ENCODE measurements at places on chromosomes 16 and 17.

- H3K27me3 ChIP-seq, result no peaks in the 10 kb centered on the region
- H3K27ac ChIP-seq, result no peak overlapping the region
- peaks cover 34% of the 10 kb centered on the region for H3K4me1 ChIP-seq
- no peaks in the 10 kb centered on the region for H3K36me3 ChIP-seq
- H3K4me3 ChIP-seq, result no peak overlapping the region
- DNase-seq, result no peak
These were observed 108.0 kb upstream of the CIBAR2 start for GRCh38 chr16:85220125-85220839.

DNA sequence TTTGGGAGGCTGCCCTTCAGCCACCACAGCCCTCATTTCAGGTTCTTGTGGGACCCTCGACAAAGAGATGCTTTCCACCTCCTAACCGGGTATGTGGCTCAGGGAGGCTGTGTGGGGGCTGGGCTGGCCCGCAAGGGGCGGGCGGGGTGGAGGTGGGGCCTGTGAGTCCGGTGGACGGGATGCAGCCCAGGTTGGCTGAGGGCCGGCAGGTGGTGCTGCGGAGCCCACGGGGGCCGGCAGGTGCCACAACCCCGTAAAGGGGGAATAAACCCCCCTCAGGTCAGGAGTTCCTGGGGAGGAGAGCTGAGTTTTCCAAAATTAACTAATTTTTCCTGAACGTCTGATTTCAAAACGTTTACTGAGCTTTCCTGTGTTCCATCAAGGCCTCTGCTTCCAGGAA lies 4.9 kb upstream of the CIAO3 start:
- peak; percentile 85 for DNase-seq
- no peaks in the 10 kb centered on the region for H3K27me3 ChIP-seq
- no peaks in the 10 kb centered on the region for H3K4me1 ChIP-seq
- no peaks in the 10 kb centered on the region for H3K36me3 ChIP-seq
- no peak overlapping the region for H3K4me3 ChIP-seq
- no peak overlapping the region for H3K27ac ChIP-seq

DNA sequence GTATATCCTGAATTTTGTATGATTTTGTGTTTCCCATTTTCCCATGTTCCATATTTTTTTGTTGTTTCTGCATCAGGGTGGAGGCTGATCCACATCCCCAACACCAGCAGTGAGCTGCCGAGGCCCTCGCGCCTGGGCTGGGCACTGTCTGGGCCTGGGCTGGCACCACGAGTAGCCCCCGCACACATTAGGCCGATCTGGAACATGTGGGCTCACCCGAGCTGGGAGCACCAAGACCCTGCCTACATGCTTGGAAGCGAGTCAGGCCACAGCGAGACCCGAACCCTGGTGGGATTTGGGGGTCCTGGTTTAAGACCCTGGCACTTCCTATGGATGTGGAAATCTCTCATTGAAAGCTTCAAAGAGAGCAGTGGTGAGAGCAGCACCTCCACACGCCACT lies 8.5 kb downstream of the KCTD5 start:
- peaks cover 6% of the 10 kb centered on the region for H3K4me1 ChIP-seq
- no peaks in the 10 kb centered on the region for H3K27me3 ChIP-seq
- no peak for DNase-seq
- H3K27ac ChIP-seq, result no peak overlapping the region

DNA sequence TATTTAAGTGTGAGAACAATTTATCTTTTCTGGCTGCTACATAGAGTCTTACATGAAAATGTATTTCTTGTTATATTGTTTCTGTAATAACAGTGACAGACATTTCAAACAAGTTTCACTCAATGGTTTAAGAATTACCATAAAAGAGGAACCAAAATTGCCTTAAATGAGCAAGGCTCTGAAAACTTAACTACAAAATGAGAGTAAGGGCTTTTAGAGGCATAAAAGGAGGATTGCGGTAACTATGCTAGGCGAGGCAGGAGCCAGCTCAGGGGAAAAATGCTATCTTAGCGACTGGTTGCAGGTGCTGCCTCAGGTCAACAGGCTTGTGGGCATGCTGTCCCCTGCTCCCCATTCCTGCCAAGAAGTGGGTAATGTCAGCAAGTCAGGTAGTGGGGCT lies 81.7 kb upstream of the MSI2 start:
- H3K4me3 ChIP-seq, result no peak overlapping the region
- H3K27ac ChIP-seq, result no peak overlapping the region
- H3K36me3 ChIP-seq, result no peaks in the 10 kb centered on the region
- no peaks in the 10 kb centered on the region for H3K4me1 ChIP-seq

- no peaks in the 10 kb centered on the region for H3K36me3 ChIP-seq
- 0 out of 2 replicates have a peak, but pooled peaks cover 3% of the 10 kb centered on the region for H3K4me1 ChIP-seq
- no peak overlapping the region for H3K27ac ChIP-seq
- no peak overlapping the region for H3K4me3 ChIP-seq
- no peaks in the 10 kb centered on the region for H3K27me3 ChIP-seq
- DNase-seq, result no peak
These were observed 75.6 kb downstream of the AMFR start for GRCh38 chr16:56349711-56350161.

GRCh38 chr17:17808706-17809432 lies 27.9 kb downstream of the SREBF1 start:
- DNase-seq, result no peak
- peaks cover 20% of the 10 kb centered on the region for H3K4me1 ChIP-seq
- H3K4me3 ChIP-seq, result no peak overlapping the region

- no peak overlapping the region for H3K27ac ChIP-seq
- H3K4me1 ChIP-seq, result no peaks in the 10 kb centered on the region
- no peaks in the 10 kb centered on the region for H3K27me3 ChIP-seq
- no peak for DNase-seq
- no peak overlapping the region for H3K4me3 ChIP-seq
- H3K36me3 ChIP-seq, result 0 out of 2 replicates have a peak, but pooled peaks cover 3% of the 10 kb centered on the region
These were observed 65.1 kb downstream of the DHRS7C start for GRCh38 chr17:9726291-9726690.

- H3K36me3 ChIP-seq, result no peaks in the 10 kb centered on the region
- no peak for DNase-seq
- H3K27ac ChIP-seq, result no peak overlapping the region
- H3K27me3 ChIP-seq, result no peaks in the 10 kb centered on the region
These were observed 57.8 kb upstream of the IL34 start for GRCh38 chr16:70588565-70588964.

GRCh38 chr16:68144008-68144407 lies 58.8 kb downstream of the NFATC3 start:
- no peak overlapping the region for H3K4me3 ChIP-seq
- no peak overlapping the region for H3K27ac ChIP-seq
- no peak for DNase-seq
- H3K27me3 ChIP-seq, result no peaks in the 10 kb centered on the region
- no peaks in the 10 kb centered on the region for H3K36me3 ChIP-seq

GRCh38 chr17:8393470-8394231 lies 4.0 kb downstream of the RNF222 start:
- no peak overlapping the region for H3K27ac ChIP-seq
- no peaks in the 10 kb centered on the region for H3K36me3 ChIP-seq
- H3K4me3 ChIP-seq, result no peak overlapping the region

DNA sequence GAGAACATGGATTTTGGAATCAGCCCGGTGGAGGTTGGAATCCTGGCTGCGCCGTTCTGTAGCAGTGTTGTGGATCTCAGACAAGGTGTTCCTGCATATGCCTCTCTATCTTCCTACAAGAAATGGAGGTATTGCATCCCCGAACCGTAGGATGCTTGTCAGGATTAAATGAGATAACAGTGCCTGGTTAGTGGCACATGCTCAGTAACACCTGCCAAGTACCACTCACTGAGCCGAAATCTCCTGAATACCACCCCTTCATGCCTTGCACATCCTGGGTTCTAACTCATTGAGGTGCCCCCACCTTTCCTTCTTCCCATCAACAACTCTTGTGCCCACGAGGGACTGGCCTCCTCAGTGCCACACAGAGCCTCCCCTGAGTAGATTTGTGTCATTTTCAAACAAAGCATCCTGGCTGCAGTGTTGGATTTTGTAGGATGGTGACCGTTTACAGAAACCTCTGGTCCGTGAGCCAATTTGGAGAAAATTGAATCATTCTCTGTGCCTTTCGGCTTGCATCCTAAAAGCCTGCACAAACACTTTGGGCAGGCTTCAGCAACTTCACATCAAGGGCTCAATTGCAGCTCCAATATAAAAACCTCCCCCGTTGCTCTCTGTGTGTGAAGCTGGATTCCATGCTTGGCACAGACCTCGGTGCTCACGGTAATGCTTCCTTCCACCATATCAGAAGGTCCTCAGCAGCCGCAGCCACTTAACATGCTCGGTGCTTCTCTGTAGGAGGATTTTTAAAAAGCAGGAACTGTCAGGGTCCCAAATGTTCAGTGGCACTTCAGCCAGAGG lies 84.2 kb downstream of the WWOX start:
- H3K36me3 ChIP-seq, result no peaks in the 10 kb centered on the region
- no peaks in the 10 kb centered on the region for H3K4me1 ChIP-seq
- no peaks in the 10 kb centered on the region for H3K27me3 ChIP-seq
- DNase-seq, result peak; percentile 22
- H3K4me3 ChIP-seq, result no peak overlapping the region

DNA sequence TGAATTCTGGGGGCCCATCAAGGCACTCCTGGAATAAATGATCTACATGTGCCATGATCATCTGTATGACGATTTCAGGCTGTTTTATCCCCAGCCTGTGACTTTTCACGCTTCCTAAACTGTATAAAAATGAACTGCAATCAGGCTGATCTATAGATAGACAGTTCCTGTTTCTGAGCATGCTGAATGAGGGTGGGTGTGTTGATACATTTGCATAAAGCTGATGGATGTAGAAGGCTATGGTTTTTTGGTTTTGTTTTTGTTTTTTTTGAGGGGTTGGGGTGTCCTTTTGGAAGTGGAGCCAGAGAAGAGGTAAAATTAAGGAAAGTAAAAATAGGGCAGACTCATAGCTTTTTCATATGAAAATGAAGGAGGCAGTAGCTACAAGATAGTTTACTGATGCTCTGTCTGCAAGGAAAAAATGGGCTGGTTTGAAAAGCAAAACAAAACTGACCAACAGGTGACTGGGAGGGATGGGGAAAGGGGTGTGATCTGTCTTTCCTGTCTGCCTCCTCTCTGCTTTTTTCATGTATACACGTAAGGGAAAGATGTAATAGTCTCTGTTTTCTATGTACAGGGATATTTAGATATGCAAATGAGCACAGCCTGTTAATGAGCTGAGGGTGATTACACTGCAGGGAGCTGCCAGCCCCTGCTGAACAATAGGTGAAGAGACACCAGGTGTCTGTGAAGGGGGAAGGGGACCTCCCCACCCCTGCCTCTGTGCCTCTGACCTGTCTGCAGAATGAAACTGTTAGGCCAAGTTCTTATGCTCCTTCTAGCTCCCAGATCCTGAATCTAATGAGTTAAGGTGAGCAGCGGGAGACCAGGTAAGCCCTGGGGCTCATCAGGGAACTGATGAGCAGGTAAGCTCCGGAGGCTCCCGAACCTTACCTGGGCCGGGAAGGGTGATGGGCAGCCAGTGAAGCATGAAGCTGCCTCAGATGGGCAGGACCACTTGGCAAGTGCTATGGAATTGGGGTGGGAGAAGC lies 46.6 kb upstream of the LYRM9 start:
- H3K27me3 ChIP-seq, result no peaks in the 10 kb centered on the region
- no peaks in the 10 kb centered on the region for H3K36me3 ChIP-seq
- H3K4me1 ChIP-seq, result peaks cover 9% of the 10 kb centered on the region
- no peak overlapping the region for H3K27ac ChIP-seq
- DNase-seq, result no peak
- no peak overlapping the region for H3K4me3 ChIP-seq

DNA sequence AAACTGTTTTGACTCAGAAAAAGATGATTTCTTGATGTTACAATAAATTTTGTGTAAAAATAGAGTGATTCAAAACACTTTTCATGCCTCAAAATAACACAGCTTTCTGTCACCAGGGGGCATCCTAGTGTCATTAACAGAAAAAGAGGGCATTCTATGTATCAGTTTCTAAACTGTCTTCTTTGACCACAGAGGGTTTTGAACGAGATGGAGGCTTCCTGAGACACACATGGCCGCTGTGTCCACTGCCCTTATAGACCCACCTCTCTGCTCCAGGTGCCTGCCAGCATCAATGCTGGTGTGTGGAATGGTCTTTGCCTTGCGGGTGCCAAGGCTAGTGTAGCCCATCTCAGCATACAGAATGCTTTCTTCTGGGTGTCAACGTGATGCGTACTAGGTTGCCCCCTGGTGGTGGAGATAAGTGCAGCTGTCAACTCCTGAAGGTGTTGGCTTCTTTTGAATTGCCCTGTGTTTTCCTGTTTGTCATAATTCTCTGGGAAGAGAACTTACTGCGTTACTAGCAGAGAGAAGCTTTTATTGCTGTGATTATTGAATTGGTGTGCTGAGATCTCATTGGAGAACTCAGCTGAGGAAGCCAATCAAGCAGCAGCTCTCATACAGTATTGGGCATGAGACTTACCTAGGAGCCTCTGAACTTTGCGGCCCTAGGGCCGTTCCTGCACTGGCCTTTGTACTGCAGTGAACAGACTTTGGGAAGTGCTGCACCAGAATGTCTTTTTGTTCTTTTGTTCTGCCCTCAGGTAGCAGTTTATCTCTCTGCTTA lies 38.6 kb downstream of the USP10 start:
- no peaks in the 10 kb centered on the region for H3K27me3 ChIP-seq
- DNase-seq, result no peak
- no peak overlapping the region for H3K27ac ChIP-seq
- H3K4me3 ChIP-seq, result no peak overlapping the region
- H3K4me1 ChIP-seq, result peaks cover 7% of the 10 kb centered on the region

GRCh38 chr17:75036643-75037268 lies 10.0 kb downstream of the ATP5PD start:
- H3K4me1 ChIP-seq, result peaks cover 5% of the 10 kb centered on the region
- H3K36me3 ChIP-seq, result peaks cover 14% of the 10 kb centered on the region
- H3K4me3 ChIP-seq, result no peak overlapping the region
- H3K27me3 ChIP-seq, result no peaks in the 10 kb centered on the region
- 0 out of 2 replicates have a peak overlapping the region, but pooled peaks have one; percentile 7 for H3K27ac ChIP-seq
- no peak for DNase-seq

- H3K4me3 ChIP-seq, result no peak overlapping the region
- no peaks in the 10 kb centered on the region for H3K36me3 ChIP-seq
- H3K27me3 ChIP-seq, result peaks cover 2% of the 10 kb centered on the region
- no peaks in the 10 kb centered on the region for H3K4me1 ChIP-seq
- H3K27ac ChIP-seq, result no peak overlapping the region
These were observed 7.7 kb downstream of the ITGAM start for GRCh38 chr16:31267332-31268032.

GRCh38 chr17:72901083-72901482 lies 191.4 kb downstream of the SLC39A11 start:
- no peak for DNase-seq
- no peaks in the 10 kb centered on the region for H3K36me3 ChIP-seq
- H3K27me3 ChIP-seq, result no peaks in the 10 kb centered on the region
- H3K4me3 ChIP-seq, result no peak overlapping the region
- no peak overlapping the region for H3K27ac ChIP-seq
